ENCODE measurements at places on chromosomes 1 and 21. TPM values are rescaled to one million over a fixed set of nuclear protein-coding genes. Genes with fewer than 3 reads are reported as not detected.
A peak's percentile ranks its signal among the peaks of the same experiment; 100 is the strongest.

DNA sequence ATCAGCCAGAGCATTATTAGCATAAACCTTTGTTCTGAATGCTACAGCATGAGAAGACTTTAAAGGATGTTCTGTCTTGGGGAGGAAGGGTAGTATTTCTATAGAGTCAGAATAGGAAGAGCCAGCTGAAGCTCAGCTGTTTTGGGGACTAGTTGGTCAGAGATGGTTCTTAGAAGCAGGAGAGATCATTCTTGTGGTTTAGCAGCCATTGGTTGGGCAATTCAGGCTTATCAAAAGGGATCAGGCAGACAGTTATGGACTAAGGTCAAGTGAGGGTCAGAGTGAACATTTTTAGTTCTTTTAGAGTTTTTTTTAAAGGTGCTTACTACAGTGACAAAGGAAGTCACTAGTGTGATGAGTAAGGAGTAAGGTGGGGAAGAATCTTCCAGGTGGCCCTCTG, 245.5 kb downstream of the RPS6KC1 start:
- H3K4me3 ChIP-seq, result no peak overlapping the region
- no peak for DNase-seq

DNA sequence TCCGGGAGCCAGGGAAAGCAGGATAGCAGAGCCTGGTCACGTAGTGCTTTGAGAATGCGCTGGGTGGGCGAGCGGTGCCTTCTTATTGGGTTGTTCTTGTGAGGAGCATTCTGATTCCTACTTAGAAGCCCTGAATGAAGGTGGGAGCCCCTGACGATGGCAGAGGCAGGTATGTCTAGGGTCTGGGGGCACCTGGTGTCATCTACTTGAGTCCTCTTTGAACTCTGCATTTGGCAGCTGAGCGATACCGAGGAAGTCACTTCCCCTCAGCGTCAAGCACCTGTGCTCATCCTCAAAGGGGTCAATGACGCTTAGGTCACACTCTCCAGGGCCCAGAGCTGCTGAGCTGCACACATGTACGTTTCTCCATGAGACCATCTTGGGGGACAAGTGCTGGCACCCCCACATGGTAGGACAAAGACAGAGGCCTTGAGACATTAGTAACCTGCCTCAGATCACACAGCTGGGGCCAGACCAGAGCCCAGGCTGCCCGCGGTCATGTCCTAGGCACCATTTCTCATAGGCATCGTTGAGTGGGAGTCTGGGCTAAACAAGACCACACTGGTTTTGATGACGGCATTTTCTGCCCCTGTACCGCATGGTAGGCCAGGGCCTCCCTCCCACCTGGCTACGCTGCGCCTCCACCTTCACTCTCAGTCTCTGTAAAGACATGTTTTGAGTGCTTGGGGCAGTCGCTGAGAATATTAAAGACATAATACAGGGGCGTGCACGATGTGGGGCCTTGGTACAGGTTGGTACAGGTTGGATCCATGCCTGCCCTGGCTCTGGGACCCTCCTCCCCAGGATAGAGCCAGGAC, 69.1 kb upstream of the ABCG1 start:
- no peak overlapping the region for H3K4me3 ChIP-seq
- peaks cover 8% of the 10 kb centered on the region for H3K4me1 ChIP-seq
- H3K36me3 ChIP-seq, result no peaks in the 10 kb centered on the region

DNA sequence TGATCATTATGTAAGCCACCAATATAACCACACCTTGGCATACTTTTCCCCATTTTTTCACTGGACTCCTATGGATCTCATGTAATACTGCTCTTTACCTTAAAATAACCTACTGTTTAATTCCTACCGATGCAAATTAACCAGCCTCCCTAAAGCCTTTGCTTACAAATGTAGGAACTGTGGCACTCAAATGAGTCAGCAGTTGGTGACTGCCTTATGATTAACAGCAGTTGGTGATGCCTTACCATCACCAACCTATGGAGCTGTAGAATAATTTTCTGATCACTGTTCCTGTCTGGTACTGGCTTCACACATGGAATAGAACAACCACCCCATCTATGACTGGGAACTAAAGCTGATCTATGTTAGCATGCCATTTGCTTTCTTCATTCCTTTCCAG, 7.8 kb upstream of the NUDT17 start:
- H3K4me1 ChIP-seq, result no peaks in the 10 kb centered on the region
- no peak for DNase-seq
- no peaks in the 10 kb centered on the region for H3K27me3 ChIP-seq
- no peak overlapping the region for H3K4me3 ChIP-seq

GRCh38 chr21:27371115-27371974, 404.5 kb upstream of the ADAMTS5 start:
- no peaks in the 10 kb centered on the region for H3K4me1 ChIP-seq
- H3K27ac ChIP-seq, result no peak overlapping the region

DNA sequence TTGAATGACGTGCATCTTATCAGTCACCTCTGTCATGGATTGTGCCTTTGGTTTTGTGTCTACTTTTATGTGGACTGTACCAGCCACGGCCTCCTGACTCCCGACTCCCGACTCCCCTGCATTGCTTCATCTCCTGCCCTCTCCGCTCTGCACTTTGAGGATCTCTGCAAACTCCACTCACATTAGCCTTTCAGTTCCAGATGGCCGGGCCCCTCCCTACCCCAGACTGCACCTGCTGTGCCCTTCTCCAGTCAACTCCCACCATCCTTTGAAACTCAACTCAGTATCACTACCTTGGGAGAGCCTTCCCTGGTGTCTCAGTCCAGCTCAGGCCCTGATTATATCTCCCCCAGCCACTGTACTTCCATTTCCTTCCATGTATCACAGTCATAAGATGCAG, 71.4 kb downstream of the MDM4 start:
- H3K4me3 ChIP-seq, result no peak overlapping the region
- H3K27ac ChIP-seq, result no peak overlapping the region
- no peaks in the 10 kb centered on the region for H3K27me3 ChIP-seq
- no peak for DNase-seq

DNA sequence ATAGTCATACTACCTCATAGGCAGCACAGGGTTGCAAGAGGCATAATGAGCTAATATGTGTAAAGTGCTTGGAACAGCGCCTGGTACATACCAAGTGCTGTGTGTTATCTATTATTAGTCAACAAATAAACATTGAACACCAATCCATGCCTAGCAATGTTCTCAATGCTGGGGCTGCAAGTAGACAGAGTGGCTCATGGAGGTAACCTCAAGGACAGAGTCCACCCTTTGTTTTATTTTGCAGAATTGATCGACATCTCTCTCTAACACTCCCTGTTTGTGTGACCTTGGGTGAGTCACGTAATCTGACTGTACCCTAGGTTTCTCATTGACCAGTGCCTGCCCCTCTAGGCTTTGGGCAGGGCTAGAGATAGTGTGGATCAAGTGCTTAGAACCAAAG, 164.0 kb upstream of the KLHDC7A start:
- H3K4me1 ChIP-seq, result no peaks in the 10 kb centered on the region
- H3K27me3 ChIP-seq, result no peaks in the 10 kb centered on the region
- no peak overlapping the region for H3K4me3 ChIP-seq
- H3K36me3 ChIP-seq, result no peaks in the 10 kb centered on the region
- no peak overlapping the region for H3K27ac ChIP-seq

- no peaks in the 10 kb centered on the region for H3K27me3 ChIP-seq
- H3K4me3 ChIP-seq, result no peak overlapping the region
- no peaks in the 10 kb centered on the region for H3K4me1 ChIP-seq
- H3K27ac ChIP-seq, result no peak overlapping the region
Observed at GRCh38 chr1:99607590-99607989, 38.3 kb upstream of the PALMD start.

DNA sequence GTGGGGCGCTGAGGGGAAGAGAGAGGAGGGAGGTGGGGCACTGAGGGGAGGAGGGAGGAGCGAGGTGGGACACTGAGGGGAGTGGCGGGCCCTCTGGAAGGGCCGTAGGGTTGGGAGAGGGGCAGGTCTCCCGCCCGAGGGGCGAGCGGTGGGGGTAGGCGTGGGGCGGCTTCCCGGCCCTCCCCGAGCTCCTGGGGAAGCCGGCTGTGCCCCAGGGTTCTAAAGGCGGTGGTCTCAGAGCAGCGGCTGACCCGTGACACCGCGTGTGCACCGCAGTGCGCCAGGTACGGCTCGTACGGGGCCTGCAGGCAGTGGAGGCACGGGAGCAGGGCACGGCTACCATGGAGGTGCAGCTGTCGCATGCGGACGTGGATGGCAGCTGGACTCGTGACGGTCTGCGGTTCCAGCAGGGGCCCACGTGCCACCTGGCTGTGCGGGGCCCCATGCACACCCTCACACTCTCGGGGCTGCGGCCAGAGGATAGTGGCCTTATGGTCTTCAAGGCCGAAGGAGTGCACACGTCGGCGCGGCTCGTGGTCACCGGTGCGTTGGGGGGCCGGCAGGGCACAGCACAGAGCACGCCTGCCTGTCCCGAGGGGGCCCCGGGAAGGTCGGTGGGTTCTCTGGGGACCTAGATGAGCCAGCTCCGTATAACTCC, 68.5 kb downstream of the OBSCN start:
- DNase-seq, result no peak
- peaks cover 8% of the 10 kb centered on the region for H3K4me1 ChIP-seq
- H3K27ac ChIP-seq, result no peak overlapping the region

GRCh38 chr1:110816945-110817344, 56.0 kb upstream of the CD53 start:
- no peaks in the 10 kb centered on the region for H3K27me3 ChIP-seq
- no peaks in the 10 kb centered on the region for H3K4me1 ChIP-seq
- no peak overlapping the region for H3K27ac ChIP-seq
- DNase-seq, result no peak
- no peak overlapping the region for H3K4me3 ChIP-seq

- peaks cover 60% of the 10 kb centered on the region for H3K36me3 ChIP-seq
- H3K27me3 ChIP-seq, result no peaks in the 10 kb centered on the region
- H3K27ac ChIP-seq, result no peak overlapping the region
- H3K4me1 ChIP-seq, result peaks cover 9% of the 10 kb centered on the region
Observed at GRCh38 chr1:55069280-55069679, 29.9 kb downstream of the PCSK9 start.

DNA sequence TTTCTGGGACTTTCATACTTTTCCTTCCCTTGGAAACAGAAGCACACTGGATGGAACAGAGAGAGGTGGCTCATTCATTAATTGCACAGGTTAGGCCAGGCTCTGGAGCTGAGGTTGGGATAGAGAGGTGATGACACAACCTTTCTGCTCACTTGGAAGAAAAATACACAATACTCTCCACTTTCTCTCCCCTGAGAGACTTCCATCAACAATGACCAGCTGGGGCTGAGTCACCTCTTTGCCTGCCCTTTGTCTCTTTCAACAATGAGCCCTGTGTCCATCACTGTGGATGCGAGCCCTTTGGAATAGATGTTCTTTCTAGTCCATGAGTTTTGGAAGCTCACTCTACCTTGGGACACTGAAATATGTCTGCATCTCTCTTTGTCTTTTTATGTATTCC, 43.1 kb downstream of the ATP2B4 start:
- peak overlapping the region; percentile 82 for H3K27ac ChIP-seq
- no peak overlapping the region for H3K4me3 ChIP-seq
- no peaks in the 10 kb centered on the region for H3K27me3 ChIP-seq
- DNase-seq, result no peak

DNA sequence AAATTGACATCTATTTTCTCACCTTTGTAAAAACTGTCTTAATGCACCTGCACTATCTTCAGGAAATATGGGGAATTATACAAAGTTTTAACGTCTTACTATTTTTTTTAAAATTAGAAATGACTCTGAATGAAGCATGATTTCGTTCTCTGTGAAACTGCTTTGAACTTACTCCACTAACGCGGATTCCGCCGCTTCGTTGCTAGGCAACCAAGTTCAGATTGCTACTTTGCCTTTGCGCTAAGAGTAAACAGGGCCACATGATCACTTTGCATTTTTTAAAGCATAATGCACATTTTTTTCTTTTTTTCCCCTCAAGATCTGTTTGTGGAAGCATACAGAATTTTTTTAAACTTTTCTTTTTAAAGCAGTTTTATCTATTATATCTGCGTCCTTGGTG, 690.5 kb downstream of the BRINP3 start:
- no peak for DNase-seq
- no peaks in the 10 kb centered on the region for H3K4me1 ChIP-seq
- H3K4me3 ChIP-seq, result no peak overlapping the region
- no peaks in the 10 kb centered on the region for H3K36me3 ChIP-seq
- H3K27me3 ChIP-seq, result no peaks in the 10 kb centered on the region

- DNase-seq, result no peak
- no peak overlapping the region for H3K4me3 ChIP-seq
- H3K27ac ChIP-seq, result no peak overlapping the region
Observed at GRCh38 chr1:89941110-89941766, 53.7 kb upstream of the ZNF326 start.

DNA sequence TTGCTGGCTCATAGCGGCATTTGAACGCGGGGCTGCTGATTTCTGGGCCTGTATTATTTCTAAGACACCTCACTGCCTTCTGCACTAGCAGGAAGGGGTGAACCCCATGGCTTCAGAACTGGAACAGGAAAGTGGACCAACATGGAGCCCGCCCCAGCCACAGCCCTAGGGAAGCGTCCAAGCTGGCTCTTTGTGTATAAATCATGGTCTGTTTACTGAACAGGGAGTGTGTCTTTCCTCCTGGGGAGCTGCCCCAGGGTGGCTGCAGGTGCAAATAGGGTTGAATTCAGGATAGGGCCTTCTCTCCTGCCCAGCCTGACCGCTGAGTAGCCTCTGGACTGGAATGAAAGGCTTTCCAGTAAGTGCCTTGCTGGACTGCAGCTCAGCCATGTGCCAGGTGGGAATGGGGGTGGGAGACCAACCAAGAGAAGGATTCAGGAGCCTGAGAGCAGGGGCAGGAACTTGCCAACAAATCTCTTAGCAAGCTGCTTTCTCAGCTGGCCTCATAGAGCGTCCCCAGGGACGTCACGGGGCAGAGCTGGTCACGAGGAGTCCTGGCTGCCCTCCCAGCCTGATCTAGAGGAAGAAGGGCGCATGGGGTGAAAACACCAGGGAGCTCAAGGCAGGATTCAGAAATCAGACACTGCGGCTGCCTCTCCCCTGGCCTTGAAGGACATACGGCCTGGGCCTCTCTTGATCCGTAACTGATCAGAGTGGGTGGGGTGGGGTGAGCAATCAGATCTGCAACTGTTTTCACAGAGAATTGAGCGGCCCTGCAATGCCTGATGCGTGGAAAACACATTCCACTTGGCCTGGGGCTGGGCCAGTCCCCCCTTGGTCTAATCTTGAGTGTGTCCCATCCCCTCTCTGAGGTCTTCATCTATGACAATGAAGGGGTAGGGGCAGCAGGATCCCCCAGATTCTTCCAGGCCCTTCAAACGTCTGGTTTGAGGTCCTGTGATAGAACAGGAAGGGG, 56.5 kb upstream of the SELENON start:
- peak overlapping the region; percentile 85 for H3K27ac ChIP-seq
- H3K4me1 ChIP-seq, result peaks cover 20% of the 10 kb centered on the region

Gene INAVA
- total RNA-seq, result 139 TPM

Gene GALNT2
- 48.8 TPM for total RNA-seq

Gene NHLH1
- total RNA-seq, result not detected

Gene RHCE
- total RNA-seq, result not detected

Gene GNG12
- total RNA-seq, result 91.3 TPM

Gene SCYL3
- 42.3 TPM for total RNA-seq

Gene LHX8
- not detected for total RNA-seq

Gene SAMSN1
- total RNA-seq, result 7.1 TPM

Gene NTNG1
- total RNA-seq, result 3.5 TPM

Gene LRRC39
- total RNA-seq, result not detected
